ENCODE measurements at places on chromosomes 12 and 14.

- DNase-seq, result no peak
Observed at GRCh38 chr12:112852127-112852526, 54.6 kb upstream of the OAS1 start.

DNA sequence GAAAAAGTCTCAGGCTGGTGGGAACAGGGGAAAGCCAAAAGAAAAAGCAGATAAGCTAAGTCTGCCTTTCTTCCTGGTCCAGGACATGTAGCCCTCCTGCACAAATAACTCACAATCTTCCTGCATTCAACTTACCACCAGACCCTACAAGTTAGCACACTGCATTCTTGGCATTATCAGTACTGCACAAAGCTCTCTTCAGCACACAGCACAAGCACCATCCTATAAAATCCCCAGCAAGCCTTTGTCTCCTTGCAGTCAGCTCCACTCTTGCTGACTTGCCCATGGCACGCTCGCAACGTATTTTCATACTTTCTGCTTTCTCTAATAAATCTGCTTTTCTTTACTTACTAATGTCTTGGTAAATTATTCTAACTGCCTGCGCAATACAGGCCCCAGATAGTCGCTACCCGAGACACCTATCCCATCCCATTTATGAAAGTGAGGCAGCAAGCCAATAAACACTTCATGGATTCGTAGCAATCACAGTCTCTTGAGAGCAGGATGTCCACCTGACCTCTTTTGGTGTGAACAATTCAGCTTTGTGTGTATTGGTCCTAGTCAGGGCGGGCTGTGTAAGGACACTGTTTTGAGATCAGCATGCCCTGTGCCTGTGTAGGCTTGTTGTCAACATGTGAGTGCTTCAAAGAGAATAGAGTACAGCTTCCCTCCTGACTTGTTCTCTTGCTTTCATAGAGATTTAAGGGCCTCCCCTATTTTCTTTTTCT lies 49.0 kb downstream of the TMEM117 start:
- no peak for DNase-seq

DNA sequence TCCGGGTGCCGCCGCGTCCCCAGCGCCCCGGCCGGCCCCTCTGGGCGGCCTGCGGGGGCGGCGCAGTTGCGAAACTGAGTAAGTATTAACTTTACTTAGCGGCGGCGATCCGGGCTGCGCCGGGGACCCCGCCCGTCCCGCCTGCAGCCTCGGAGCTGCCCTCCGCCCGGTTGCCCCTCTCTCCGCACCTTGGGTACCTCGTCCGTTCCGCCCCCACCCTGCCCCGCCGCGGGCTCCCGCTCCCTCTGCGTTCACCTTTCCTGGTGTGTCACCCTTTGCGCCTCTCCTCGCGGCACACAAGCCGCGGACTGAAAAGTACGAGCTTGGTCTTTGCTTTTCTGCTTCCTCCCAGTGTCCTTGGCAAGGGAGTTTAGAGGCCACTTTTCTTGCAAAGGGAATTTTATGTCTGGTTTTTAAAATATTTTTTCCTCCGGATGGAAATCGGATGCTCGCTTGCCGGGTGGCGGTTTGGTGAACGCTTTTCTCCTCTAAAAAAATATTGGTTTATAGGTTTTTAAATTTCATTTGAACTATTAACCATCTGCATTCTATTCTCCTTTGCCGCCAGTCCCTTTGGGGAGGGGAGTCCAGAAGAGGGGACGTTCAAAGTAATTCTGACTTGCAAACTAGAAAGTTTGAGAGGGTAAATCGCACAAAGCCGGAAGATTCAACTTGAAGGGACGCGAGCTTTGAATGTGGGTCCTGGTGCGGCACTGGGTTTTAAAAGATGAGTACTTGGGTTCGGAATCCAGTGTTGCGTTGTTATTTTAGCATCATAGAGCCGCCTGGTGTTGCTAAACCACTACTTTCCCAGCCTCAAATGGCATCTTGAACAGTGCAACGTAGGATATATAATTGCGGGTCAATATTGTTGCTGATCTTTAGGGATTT lies 834 bp downstream of the RASSF8 start:
- peak; percentile 18 for DNase-seq

GRCh38 chr12:93868771-93869170 lies 191.6 kb downstream of the CRADD start:
- DNase-seq, result no peak

GRCh38 chr14:51873221-51873893 lies 12.9 kb downstream of the GNG2 start:
- peak; percentile 78 for DNase-seq

DNA sequence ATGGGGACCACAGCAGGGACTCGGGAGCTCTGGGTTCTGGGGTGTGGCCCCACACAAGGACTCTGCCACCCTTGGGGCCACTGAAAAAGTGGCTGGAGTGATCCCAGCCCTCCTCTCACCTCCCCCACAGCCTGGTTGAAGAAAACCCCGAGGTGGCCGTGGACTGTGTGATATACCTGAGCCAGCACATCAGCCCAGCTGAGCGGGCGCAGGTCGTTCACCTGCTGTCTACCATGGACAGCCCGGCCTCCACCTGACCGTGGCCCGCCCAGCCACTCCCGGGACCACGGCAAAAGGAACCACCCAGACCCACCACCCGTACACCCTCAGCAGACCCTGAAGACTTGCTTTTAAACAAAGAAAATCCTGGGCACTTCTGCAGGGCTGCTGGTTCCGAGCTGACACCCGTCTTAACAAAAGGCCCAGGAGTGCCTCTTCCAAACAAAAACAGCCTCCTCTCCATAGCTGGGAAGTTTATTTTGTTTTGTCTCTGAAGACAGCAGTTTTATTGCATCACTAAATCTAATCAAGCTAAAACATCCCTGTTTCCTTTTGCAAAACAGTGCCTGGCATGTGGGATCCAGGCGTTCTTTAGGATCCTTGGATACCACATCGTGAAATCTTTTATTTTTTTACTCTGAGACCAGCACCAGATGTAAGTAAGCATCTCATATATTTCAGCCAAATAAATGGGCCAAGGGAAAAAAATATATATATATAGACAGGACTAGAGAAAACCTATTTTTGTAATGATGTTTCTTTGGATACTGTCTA lies 42.8 kb downstream of the FOXN4 start:
- DNase-seq, result no peak

DNA sequence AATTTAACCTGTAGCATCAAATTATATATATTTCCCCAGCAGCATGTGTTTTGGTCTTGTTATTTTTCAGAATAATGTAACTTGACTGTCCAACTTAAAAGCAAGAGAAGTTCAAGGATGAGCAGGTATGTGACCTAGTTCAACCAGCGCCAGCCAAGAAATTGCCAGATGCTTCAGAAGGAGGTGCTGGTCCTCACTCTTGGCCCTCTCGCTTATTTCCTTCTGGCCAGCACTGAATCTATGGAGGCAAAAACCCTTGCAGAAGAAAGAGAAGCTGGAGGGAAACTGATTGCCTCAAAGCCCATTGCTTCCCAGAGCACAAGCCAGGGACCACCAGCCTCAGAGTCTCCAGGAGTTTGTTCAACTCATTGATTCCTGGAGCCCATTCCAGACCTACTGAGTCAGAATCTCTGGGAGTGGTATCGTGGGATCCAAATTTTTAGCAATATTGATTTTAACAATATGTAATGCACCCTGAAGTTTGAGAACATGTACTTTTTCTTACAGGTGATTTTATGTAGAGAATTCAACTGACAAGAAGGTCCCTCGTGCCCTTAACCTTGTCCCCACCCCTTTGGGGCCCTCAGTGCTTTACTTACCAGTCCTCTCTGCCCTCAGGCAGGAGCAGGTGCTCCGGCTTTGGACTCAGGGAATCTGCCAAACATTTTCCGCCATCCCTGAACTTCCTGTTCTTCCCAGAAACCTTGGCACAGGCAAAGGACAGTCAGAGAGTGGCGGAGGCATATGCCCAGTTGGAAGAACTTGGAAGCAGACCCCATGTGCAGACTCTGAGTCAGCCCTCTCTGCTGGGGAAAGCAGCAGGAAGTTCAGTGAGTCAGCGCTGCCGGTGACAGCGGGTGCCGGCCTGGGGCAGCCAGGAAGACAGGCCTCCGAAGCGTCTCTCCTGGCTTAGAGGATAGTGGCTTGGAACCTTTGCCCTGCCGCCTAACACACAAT lies 10.4 kb downstream of the BEST3 start:
- peak; percentile 84 for DNase-seq

DNA sequence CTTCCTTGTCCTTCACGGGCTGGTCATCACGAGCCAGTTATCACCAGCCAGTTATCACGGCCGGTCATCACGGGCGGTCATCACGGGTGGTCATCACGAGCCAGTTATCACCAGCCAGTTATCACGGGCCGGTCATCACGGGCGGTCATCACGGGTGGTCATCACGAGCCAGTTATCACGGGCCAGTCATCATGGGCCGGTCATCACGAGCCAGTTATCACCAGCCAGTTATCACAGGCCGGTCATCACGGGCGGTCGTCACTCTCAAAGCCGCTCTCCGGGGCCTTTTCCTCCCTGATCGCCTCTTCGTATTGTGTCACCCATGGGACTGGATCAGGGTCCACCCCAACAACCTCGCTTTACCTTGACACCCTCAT lies 13.9 kb upstream of the FBRSL1 start:
- no peak for DNase-seq

- DNase-seq, result no peak
Observed at GRCh38 chr12:96329545-96329944, 70.7 kb downstream of the CDK17 start.

GRCh38 chr12:22310709-22311108 lies 23.8 kb downstream of the ST8SIA1 start:
- DNase-seq, result no peak

- no peak for DNase-seq
Observed at GRCh38 chr14:92949496-92950192, 26.7 kb downstream of the CHGA start.

DNA sequence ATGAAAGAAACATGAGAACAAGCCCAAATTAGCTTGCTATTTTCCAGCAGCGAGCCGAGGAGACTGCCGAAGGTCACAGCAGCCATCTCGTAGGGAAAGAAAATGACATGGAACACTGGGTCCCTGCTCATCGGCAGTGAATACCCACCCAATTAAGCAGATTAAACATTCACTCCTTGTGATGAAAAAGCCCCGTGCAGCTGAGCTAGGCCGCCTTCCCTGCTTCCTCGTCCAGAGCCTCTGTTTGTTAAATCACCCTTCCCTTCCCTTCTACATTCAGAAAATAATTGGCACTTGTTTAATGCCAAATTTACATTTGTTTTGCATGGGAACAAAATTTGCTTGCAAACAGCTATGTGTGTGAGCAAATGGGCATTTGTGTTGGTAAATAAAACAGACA lies 342.5 kb downstream of the RMST start:
- DNase-seq, result no peak

DNA sequence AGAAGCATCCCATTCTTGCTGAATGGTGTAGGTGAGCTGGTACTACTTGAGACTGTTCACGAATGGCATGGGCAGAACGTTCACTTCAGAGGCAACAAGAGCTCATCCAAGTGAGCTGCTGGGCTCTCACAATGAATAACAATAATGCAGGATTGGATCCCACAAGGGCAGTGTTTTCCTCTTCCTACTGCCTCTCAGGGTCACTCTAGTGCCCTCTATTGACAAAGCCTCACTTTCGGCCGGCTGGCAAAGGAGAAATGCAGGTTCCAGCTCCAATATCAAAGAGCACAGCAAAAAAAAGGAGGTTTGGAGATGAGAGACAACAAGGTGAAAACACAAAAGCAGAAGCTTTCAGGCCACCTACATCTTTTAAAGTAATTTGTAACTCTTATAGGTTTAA lies 74.6 kb upstream of the MYF6 start:
- no peak for DNase-seq

DNA sequence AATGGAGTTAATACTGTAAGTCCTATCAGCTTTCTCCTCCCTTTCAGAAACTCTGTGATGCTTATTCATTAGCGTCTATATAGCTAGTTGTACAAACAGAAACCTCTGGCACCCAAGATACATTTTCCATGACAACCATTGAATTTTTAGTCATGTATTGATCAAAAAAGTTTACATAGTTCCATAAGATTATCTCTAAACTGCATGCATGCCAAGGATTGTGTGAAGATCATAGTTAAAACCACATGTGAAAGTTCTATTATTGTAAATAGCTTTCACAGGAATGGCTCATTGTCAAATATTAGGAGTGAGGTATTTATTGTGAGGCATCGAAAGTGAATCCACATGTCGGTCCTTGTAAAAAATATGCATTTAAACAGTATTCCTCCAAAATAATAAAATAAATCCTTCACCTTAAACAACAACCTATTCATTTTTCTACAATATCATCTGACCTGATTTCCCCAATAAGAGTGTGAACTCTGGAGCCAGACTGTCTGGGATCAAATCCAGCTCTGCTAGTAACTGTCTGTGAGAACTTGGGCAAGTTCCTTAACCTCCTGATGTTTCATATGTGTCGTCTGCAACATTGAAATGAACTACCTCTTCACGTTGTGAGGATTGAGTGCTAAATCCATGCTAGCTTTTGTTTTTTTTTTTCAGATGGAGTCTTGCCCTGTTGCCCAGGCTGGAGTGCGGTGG lies 10.6 kb upstream of the CDKL1 start:
- no peak for DNase-seq

Data from glomerular endothelial cell (primary cell).